ENCODE measurements at places on chromosomes 6 and 20. TPM values are rescaled to one million over a fixed set of nuclear protein-coding genes. Genes with fewer than 3 reads are reported as not detected.

- H3K36me3 ChIP-seq: peaks cover 36% of the 10 kb centered on the region
- peaks cover 21% of the 10 kb centered on the region for H3K4me1 ChIP-seq
- no peak overlapping the region for H3K4me3 ChIP-seq
- no peaks in the 10 kb centered on the region for H3K27me3 ChIP-seq
- DNase-seq: no peak
These were observed 27.9 kb downstream of the GSS start for GRCh38 chr20:34927736-34928135.

DNA sequence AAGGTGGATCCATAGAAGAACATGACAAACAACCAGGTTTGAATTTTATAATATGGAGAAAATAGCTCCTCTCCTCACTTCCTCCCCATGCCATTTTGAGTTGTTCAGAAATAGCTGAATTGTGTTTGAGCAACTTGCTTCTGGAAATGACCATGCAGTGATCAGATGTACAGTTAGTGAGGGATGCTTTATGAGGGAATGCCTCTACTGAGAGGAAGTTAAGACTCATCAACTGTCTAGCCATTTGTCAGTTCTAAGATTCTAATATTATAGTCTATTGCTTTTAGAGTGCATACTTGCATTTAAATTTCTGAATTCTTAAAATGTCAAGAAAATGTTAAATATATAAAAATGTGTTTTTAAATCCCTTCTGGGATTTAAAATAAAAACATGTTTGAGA lies 3.8 kb downstream of the LAMA2 start:
- peaks cover 33% of the 10 kb centered on the region for H3K4me1 ChIP-seq
- no peaks in the 10 kb centered on the region for H3K36me3 ChIP-seq
- H3K27ac ChIP-seq: no peak overlapping the region
- no peak for DNase-seq
- H3K4me3 ChIP-seq: no peak overlapping the region

The TREM2 gene
- total RNA-seq: not detected

The SLC16A10 gene
- 18.0 TPM for total RNA-seq

The PPARD gene
- 21.7 TPM for total RNA-seq

All from mesothelial cell of epicardium (in vitro differentiated cells).